ENCODE measurements at places on chromosomes 11 and 22.

DNA sequence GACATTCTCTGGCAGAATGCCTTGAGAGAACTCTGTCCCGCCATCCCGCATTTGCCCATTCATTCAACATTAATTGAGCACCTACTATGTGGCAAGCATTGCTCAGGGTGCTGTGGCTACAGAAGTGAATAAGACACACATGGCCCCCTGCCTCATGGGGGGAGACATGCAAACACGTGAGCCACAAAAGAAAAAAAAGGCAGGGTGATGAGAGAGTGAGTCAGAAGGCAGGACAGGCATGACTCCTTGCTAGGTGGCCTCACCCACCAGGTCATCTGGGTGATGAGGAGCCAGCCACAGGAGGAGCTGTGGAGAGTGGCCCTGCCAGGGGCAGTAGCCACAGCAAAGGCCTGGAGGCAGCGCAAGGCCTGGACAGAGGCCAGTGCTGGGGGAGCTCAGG, 4.9 kb downstream of the CHRM4 start:
- DNase-seq, result no peak

GRCh38 chr11:117579161-117579560, 217.9 kb downstream of the DSCAML1 start:
- DNase-seq, result no peak

DNA sequence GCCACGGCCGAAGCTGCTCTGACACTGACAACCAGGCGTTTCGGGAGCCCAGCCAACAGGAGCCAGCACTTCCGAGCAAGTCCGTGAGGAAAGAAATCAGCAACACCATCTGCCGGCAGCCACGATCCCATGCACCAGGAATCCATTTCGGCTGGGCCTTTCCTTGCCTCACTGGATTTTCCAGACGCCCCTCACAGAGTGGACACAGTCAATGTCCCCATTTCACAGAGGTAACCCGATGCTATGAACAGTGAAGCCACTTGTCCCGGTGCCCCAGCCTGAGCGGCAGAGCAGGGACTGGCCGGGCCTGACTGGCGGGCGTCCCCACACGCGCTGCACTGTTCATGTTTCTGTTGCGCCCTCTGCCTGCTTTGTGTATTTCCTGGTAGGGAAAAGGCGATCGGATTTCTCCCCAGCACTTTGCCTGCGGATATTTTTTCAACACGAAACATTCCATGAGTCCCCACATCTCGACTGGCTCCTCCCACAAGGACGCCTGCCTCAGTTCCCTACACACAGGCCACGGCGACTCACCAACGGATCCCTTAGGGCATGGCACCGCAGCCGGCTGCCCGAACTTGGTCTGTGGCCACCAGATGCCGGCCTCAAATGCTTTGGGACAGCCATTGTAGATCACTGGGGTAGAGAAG, 55.3 kb downstream of the TRMU start:
- no peak for DNase-seq

- no peak for DNase-seq
Measured at GRCh38 chr11:125903711-125904659, at the start of gene DDX25. TSS of gene DDX25 (plus strand) at chr11:125904508. CDS start at chr11:125904518, 10 bp downstream.

GRCh38 chr11:106581399-106581798, 436.9 kb downstream of the GUCY1A2 start:
- DNase-seq, result no peak

- DNase-seq, result no peak
Measured at GRCh38 chr11:2798951-2799761, 86.4 kb downstream of the CDKN1C start.

- DNase-seq, result no peak
Measured at GRCh38 chr11:101706541-101706940, 122.7 kb upstream of the TRPC6 start.

- DNase-seq, result no peak
Measured at GRCh38 chr11:205221-206001, 1.8 kb downstream of the BET1L start.

DNA sequence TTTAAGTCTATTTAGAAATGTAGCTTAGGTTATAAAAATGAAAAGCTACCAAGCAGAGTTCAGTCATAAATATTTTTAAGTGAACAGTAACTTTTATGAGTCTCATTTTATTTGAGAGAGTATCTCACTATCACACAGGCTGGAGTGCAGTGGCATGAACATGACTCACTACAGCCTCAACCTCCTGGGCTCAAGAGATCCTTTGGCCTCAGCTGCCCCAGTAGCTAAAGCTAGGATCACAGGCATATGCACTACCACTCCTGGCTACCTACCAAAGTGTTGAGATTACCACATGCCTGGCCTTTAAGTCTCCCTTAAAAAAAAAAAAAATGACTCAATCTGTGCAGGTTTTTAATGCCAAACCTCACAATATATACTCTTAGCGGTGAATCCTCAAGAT, 34.7 kb upstream of the CLNS1A start:
- no peak for DNase-seq

DNA sequence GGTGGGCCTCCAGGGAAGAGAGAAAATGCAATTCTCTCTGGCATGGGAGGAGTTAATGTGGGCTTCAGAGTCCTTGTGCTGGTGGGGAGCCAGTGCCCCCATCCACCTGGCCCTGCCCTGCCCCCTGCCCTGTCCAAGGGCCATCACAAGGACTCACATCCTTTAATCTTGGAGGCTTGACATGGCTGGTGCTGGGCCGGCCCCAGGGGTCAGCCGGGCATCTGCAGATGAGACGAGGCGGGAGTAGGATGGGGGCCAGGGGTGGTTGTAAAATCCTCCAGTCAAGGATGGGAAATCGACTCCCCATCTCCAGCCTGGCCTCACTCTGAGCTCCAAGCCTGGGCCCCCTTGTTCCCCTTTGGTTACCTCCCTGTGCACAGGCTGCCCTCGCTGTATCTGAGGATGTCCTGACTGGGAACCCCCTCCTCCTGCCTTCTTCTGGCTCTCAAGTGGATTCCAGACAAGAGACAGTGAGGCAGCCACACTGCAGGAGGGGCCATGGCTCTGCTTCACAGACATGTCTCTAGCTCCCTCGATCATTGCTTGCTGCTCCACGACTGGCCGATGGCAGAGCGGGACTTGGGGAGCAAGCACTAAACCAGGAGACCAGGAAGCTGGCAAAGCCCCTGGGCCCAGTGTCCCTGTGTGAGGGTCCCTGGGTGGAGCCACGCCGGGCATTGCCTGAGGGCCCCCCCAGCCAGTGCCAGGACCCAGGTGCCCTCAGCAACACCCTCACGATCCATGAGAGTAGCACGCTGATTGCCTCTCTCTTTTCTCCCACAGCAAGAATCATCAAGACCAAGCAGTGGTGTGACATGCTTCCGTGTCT, 1120.5 kb downstream of the BRD1 start:
- DNase-seq, result no peak

DNA sequence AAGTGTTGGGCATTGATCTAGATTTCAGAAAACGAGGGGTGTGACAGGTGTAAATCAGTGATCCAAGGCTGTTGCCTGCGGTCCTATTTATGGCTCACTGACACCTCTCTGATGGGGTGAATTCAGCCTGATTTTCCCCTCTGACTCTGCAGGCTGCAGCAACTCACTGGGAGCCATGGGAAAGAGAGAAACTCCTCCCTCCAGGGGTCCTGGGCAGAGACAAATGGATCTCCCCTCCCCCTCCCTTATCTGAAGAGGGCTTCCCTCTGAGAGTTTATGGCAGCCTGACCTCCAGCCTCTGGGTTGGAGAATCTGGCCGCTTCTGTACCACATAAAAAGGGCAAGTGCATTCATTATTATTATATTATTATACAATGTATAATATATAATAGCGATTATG, 1.8 kb upstream of the PKNOX2 start:
- DNase-seq, result no peak

DNA sequence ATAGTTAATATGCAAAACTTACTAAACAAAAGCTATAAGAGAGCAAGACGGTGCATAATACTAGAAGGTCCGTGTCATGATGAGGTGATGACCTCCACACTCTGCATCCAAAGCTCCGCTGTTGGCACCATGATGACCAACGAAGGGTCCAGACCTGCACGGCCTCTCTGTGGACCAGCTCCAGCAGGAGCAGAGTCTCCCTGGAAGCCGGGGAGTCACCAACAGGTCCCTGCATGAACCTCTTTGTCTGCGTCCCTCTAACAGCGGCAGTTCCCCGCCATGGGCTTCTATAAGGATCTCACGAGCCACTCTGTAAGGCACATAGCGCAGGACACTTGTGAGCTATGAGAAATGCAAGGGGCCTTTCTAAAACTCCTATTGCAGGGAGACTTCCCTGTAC, 517.3 kb downstream of the BRD1 start:
- no peak for DNase-seq

DNA sequence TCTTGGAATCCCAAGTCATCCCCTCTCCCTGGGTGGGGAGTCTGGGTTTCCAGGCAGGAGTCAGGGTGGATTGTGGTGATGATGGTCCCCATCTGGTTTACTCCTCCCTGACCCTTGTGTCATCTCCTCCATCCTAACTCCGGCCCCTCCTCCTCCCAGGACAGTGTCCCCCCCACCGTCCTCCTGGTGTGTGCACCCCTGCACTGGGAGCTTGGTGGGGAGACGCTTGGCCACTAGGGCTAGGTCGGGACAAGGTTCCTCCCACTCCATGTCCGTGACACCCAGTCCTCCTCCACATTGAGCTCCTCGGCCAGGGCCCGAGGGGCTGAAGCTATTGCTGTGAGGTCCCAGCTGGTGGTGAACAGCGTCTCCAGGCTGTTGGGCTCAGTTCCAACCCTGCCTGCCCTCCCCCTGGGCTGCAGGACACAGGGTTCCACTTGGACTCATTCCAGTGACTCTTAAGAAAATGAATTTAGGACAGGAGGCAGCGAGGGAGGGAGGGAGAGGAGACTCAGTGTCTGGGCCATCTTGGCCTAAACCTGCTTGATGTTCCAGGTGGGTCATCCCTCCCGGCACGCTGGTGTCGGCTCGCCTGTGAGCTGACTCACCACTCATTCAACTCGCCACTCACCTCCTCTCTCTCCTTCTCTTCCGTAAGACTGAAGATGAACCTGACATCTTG, 433.2 kb downstream of the TBC1D22A start:
- DNase-seq, result no peak

- peak; percentile 68 for DNase-seq
Measured at GRCh38 chr22:50148991-50149721, 21.4 kb upstream of the PANX2 start.

DNA sequence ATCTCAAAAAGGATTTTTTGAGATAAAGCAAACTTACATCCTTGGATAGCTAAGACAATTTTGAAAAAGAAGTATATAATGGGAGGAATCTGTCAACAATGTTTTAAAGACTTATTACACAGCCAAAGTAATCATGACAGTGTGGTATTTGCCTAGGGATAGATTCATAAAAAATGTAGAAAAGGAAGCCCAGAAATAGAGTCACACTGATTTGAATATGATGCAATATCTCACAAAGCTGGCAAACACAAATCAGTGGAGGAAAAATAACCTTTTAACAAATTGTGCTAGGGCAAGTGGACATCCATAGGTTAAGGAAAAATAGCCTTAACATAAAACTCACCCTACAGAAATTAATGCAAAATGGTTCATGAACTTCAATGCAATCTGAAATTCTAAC, 6.0 kb downstream of the XKR3 start:
- no peak for DNase-seq

GRCh38 chr11:122025757-122026156, 90.3 kb downstream of the BLID start:
- DNase-seq, result no peak

GRCh38 chr11:93719310-93719709, 22.0 kb downstream of the TAF1D start:
- DNase-seq, result no peak

- DNase-seq, result no peak
Measured at GRCh38 chr11:66151273-66151672, 81.2 kb downstream of the PACS1 start.

- no peak for DNase-seq
Measured at GRCh38 chr11:7578276-7578955, 64.6 kb downstream of the PPFIBP2 start.

- no peak for DNase-seq
Measured at GRCh38 chr11:19474211-19474610, 233.5 kb upstream of the E2F8 start.

DNA sequence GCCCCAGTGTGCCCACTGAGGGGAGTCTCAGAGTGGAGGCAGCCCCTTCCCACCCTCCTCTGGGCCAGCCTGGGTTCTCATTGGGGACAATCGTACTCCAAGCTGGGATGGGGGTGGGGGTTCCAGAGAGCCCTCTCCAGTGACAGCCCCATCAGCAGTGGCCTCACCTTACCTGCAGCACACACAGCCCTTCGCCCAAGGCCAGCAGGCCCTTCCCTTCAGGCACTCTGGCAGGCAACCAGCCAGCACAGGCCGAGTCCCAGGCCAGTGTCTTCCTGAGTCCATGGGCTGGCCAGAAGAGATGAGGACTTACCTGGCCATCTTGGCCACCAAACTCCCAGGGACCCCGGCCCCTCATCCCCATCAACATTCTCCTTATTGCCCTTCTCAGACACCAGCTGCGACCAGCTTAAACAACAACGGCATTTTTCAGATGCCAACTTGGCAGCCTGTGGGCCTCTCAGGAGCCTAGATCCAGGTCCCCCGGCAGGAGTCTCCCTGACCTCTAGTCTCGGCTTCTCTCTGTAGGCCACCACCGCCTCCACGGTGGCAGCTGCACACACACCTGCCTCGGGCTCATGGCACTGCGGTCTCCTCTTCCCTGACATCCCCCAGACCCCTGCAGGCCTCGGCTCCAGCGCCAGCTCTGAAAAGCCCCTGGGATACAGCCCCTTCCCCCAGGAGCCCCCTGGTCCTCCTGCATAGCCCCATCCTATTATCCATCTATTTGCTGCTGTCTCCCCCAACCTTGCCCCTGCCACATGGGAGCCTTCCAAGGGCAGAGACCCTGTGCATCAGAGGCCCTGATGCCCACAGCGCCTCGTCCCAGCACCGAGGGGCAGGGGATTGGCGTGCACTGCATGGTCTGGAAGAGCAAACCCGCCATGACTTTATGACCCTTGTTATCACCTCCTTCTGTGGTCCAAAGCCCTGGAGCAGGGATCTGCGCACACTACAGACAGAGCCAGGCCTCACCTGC, 111.2 kb upstream of the FGF3 start:
- no peak for DNase-seq

GRCh38 chr11:60912851-60913528, 968 bp upstream of the TMEM109 start:
- DNase-seq, result no peak

DNA sequence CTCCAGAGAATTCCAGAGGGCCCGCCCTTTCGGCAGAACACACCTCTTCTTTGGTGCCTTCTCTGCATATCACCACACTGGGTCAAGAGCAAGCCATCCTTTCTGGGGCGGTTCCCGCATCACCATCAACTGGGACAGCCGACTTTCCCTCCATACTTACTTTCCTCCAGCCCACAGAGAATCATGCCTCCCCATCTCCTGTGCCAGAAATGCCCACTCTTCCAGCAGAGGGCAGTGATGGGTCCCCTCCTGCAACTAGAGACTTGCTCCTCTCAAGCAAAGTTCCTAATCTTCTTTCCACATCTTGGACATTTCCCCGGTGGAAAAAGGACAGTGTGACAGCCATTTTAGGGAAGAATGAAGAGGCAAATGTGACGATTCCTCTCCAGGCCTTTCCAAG, 157.7 kb downstream of the C11orf91 start:
- peak; percentile 4 for DNase-seq

Measured in activated naive CD4-positive, alpha-beta T cell (primary cell).